ENCODE measurements at places on chromosomes 2 and 18. TPM values are rescaled to one million over a fixed set of nuclear protein-coding genes. Genes with fewer than 3 reads are reported as not detected.

Gene MATN3
- not detected for total RNA-seq

Gene MRPL53
- 117 TPM for total RNA-seq

Gene DHRS9
- total RNA-seq = 2.6 TPM

Gene ANO7
- total RNA-seq = 0.57 TPM

Gene UCN
- 0.45 TPM for total RNA-seq

Gene TAF1B
- total RNA-seq = 24.8 TPM

Gene STAT4
- 54.6 TPM for total RNA-seq

Gene MAP3K19
- total RNA-seq = not detected

Gene FBXO48
- 1.2 TPM for total RNA-seq

Gene CCDC93
- 29.0 TPM for total RNA-seq

Gene RNF125
- 12.0 TPM for total RNA-seq

Gene RSAD2
- 9.9 TPM for total RNA-seq

Gene SKOR2
- not detected for total RNA-seq

Gene C2orf66
- total RNA-seq = not detected

Gene CFAP65
- not detected for total RNA-seq

Gene LRP1B
- not detected for total RNA-seq
